Hippocampal formation (tissue), 2 donors: ENCODE measurements at places on chromosomes 6 and 20.

DNA sequence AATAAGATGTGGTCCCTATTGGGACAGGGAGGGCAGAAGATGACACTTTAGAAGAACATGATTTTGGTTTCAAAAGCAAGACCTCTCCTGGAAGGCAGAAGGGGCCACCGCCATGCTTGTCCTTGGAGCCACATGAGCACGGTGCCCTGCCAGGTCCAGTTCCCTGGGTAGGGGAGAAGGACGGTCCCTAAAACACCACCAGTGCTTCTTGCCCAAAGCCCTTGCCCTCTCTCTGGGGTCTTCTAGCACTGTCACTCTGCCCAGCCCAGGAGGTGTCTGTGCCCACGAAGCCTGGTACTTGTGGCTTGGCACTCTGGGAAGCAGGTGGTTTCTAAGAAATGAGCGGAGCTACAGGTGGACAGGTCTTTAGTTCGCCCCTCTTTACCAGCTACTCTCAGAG lies 46.0 kb downstream of the PLCG1 start:
- DNase-seq: no peak

GRCh38 chr20:34246126-34246626 lies 5.0 kb downstream of the ASIP start:
- DNase-seq: no peak

DNA sequence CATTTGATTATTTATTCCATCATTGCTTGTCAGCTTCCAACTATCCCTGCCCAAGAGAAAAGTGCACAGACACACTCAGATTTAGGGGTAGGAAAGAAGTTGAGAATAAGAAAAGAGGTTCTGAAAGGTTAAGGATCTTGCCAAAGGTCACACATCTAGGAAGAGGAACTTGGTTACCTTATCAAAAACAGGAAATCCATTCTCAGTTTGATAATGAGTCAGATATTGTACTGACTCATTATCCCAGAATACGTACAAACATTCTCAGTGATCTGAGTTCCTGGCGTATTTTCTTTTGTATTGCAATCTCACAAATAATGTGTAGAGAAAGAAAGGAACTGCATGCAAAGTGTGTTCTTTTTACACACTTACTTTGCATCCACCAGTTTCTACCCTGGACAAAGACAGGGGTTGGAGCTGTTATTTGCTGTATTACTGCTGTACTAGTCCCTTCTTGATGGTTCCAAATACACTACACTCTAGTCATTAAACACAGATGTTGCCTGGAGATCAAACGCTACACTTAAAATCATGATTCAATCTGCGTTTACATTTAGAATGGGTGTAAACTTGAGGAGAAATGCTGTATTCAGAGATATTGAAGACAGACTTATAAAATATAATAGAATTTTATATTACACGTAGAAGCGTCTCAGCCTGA lies 545.7 kb downstream of the PRKN start:
- DNase-seq: no peak

- DNase-seq: peak; percentile 63
Observed at GRCh38 chr20:24977797-24978196, 14.8 kb downstream of the APMAP start.

- no peak for DNase-seq
Observed at GRCh38 chr6:41531591-41532582, 14.3 kb upstream of the FOXP4 start.

DNA sequence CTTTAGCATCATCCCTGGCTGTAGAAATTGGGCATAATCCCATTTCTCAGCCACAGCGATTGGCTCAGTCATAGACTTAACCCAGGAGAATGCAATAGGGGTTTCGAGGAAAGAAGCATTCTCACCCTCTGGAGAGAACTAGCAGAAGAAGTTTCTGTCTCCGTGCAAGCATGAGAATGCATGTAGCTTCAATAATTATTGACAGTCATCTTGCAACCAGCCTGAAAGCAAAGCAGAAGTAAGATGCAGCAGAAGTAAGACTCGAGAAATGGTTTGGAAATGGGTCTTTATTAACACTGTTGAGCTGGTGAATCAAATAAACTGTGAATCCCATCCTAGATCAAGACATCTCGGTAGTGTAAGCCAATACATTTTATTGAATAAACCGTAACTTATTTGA lies 828.8 kb upstream of the GJE1 start:
- no peak for DNase-seq
